NCI-H1417 treated with DMSO at 0.1 percent for 48 hours (cell line): ENCODE measurements at places on chromosomes 13 and 19.

DNA sequence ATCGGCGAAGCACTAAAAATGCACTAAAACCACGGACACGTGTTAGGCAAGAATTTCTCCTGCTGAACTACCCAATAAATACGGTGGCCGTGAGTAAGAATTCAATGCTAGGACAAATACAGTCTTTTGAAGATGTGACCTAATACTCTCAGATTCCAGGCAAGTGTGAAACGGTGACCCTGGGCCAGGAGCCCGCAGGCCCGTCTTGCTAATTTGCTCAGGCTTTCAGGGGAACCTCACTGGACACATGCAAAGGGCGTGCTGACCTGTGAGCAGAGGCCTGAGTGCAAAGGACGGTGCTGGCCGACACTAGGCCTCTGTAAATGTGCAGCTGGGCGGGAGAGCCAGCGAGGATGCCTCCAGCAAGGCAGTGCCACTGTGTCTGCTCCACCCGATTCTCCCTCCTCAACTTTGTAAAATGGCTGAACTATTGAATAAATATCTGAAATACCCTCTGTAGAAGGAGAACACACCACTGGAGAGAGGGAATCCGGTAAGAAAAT is 70.1 kb downstream of the STK24 start:
- no peak for DNase-seq

- DNase-seq, result no peak
These were observed 7.1 kb downstream of the GPR108 start for GRCh38 chr19:6730153-6730804.

DNA sequence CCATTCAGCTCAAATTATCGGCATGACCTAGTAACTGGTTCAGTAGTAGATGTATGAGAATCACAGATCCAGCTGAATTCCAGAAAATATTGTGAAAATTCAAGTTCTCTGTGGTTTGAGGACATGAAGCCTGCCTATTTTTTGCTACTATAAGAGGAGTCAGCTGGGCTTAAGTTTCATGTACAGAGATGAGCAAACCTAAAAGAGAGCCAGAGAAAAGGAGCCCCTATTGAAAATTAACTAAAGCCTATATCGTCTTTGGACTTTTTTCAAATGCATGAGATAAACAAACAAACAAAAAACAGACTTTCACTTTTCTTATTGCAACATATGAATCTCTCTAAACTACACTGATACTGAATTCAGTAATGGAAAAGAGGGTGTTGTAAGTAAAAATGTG is 106.8 kb upstream of the SPRY2 start:
- DNase-seq, result no peak

DNA sequence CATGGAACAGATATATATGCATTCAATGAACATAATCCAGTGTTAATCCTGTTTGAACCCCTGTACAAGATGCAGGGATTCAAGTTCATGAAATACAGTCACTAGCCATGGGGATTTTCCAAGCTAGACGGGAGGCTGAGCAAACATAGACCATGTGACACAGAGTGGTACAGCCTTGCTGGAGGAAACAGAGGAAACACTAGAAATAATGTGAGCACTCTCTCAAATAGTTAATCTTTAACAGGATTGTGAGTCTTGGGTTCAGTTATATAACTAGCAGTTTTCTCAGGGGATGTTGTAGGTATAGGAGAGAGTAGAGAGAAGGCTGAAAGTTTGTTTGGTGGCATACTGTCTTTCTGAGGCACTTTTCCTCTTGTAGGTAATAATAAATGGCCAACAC is 13.9 kb upstream of the LGALS16 start:
- DNase-seq, result no peak

- DNase-seq, result no peak
These were observed 253.3 kb downstream of the KCNRG start for GRCh38 chr13:50268500-50268899.
